ENCODE measurements at places on chromosomes 16 and 17.

- DNase-seq: no peak
Observed at GRCh38 chr17:76953946-76954345, 85.7 kb downstream of the MGAT5B start.

- no peak for DNase-seq
Observed at GRCh38 chr17:45234641-45235415, 13.1 kb downstream of the FMNL1 start.

- DNase-seq: no peak
Observed at GRCh38 chr16:61270726-61271125, 765.5 kb downstream of the CDH8 start.

DNA sequence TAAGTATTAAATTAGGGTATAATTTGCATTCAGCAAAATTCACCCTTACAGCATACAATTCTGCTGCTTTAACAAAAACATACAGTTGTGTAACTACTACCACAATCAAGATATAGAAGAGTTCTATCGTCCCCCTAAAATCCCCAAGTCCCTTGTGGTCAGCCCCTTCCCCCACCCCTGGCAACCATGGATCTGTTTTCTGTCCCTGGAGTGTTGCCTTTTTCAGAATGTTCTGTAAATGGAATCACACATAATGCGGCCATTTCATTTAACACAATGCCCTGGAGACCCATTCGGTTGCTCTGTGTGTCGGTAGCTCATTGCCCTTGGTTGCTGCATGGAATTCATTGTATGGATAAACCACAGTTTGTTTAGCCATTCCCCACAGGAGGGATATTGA, 190.2 kb downstream of the IRX5 start:
- DNase-seq: no peak

- no peak for DNase-seq
Observed at GRCh38 chr17:45904866-45905265, 10.5 kb downstream of the MAPT start.

DNA sequence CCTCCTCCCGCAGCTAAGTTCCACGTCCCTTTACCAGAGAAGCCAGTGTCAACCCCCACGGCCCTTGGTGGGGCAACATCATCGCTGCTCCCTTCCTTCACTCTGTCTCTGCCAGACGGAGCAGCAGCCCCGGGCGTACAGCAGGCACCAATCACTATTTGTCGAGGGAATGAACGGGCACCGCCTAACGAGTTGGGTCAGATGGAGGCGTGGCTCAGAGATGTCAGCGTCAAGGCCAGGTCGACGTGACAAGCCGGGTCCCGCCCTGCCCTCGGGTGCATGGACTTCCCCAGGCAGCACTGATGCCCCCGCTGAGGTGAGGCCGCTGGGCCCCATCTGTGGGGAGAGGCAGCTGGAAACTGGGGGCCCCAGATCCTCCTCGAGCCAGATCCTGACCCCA, 50.0 kb downstream of the CBFA2T3 start:
- DNase-seq: no peak

DNA sequence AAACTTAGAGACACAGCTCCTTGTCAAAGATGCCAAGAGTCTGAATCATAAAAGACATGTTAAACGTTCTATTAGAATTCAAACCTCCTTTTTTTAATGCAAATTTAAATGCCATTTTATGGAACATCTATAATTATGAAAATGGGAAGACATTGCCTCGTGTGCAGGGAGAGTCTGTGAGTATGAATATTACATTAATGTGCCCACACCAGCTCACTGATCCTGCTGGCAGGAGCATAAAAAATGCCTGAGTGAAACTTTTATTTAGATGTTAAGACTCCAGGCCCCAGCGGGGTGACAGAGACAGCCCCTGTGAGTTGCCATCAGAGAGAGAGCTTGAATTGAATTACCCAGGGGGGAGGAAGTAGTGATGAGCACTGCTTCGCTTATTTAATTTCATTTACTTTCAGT, 84.8 kb downstream of the SNX11 start:
- no peak for DNase-seq

- DNase-seq: no peak
Observed at GRCh38 chr16:86455640-86456039, 54.7 kb upstream of the FOXF1 start.

GRCh38 chr16:48523415-48524204, 86.4 kb downstream of the N4BP1 start:
- DNase-seq: no peak

DNA sequence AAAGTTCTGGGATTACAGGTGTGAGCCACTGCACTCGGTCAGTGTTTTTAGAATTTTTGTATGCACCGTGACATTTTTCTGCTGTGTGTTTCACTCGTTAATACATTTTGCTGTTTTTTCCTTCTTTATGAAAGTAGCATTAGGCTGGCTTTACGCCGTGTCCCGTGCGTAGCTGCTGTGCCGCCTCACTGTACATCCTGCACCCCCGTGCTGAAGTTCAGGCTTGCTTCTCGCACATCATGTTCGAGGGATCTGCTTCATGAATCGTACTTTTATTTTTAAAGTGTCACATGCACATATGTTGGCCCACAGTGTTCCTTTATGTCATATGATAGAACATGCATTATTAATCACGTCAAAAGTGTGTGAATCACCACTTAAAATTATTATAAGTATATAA, 84.4 kb upstream of the ZNF750 start:
- DNase-seq: no peak

GRCh38 chr17:41377546-41377945, 4.6 kb downstream of the KRT34 start:
- DNase-seq: no peak

- DNase-seq: no peak
Observed at GRCh38 chr16:27231692-27232060, 28.4 kb downstream of the KDM8 start.

DNA sequence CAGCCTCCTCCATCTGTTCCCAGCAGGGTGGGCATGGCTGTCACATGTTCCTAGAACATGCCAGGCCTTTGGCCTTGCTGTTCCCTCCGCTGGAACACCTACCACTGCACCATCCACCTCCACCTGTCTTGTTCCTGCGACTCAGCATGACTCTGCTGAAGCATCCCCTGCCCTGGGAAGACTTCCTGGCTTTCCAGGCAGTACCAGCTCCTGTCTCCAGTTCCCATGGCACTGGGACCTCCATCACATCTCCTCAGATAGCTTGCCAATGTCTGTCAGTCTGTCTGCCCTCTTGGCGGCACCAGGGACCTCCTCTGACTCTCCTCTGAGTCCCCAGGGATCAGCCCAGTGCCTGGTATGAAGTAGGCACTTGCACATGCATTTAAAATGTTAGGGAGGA, 15.7 kb downstream of the PDP2 start:
- DNase-seq: no peak

DNA sequence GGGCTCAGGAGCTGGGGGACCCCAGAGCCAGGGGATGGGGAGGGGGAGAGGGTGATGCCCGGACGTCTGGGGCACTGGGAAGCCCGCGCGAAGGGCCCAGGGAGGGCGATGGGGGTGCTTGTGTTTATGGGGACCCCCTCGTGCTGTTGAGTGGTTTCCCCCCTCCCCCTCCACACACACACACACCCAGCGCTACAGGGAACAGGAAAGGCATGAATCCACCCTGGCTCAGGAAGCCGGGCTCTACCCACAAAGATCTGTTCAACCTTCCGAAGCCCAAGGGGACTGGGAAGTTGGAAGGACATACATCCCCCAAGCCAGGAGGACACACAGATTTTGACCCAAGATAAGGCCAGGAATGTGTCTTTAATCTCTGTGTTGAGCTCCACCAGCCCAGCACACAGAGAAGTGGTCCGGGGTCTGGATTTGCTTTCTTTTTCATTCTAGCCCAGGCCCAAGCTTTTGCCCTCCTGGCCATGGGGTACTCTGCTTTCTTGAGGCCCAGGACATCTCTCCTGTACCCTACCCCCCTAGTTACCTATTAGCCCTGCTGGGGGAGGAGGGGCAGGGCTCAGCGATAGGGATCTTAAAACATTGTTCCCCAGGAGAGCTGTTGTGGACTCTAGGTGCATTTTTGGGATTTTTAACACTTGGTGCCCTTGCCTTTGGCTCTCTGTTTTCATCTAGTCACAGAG, 1.2 kb downstream of the UBALD2 start:
- peak; percentile 52 for DNase-seq

DNA sequence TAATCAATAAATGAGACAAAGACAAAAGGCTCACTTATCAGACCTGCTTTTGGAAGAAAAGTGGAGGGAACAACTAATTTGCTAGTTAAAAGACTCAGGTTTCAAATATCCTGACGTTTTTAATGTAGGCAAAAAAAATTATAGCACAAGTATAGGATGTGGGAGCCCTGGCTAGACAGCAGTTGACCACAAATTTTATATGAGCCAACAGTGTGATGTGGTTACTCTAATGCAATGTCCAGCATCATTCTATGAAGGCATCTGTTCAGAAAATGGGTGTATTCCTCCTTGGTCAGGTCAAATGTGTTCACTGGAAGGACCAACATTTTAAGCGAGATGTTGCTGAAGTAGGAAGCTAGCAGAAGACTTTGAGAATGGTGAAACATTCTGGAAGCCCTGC, 237.4 kb downstream of the MAP2K6 start:
- no peak for DNase-seq

- DNase-seq: no peak
Observed at GRCh38 chr16:58345574-58346354, 46.5 kb upstream of the GINS3 start.

DNA sequence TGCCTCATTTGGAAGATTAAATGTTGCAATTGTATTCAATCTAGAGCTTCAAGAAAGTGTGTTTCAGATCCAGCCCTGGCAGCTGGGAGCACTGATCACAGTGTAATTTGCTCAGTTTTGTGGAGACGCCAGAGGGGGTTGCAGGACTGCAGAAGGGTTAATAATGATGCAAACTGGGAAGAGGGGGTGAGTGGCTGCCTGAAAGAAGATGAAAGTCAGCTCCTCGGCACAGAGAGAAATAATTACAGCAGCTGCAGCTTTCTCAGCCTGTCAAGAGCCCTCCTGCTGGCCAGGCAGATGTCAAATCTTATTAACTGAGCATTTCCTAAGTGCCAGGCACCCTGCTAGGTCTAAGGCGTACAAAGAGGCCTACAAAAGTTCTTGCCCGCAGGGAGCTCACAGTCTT, 97.7 kb downstream of the ZNF18 start:
- no peak for DNase-seq

DNA sequence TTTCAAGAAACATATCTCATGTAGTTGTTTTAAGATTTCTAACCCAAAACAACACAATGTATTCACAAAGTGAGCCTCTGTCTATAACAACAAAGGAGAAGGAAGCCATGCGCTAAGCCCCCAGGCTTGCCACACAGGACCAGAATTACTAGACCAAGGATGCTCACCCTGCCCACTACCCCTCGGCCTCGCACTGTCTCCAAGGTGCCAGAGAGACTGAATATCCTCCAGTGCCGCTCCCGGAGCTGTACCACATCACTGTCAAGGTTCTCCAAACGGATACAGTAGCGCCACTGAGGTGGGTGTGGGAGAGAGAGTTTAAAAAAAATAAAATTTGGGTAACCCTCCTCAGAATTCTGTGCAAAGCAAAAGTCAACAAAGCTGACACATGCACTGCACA, 7.1 kb downstream of the POLDIP2 start:
- no peak for DNase-seq

DNA sequence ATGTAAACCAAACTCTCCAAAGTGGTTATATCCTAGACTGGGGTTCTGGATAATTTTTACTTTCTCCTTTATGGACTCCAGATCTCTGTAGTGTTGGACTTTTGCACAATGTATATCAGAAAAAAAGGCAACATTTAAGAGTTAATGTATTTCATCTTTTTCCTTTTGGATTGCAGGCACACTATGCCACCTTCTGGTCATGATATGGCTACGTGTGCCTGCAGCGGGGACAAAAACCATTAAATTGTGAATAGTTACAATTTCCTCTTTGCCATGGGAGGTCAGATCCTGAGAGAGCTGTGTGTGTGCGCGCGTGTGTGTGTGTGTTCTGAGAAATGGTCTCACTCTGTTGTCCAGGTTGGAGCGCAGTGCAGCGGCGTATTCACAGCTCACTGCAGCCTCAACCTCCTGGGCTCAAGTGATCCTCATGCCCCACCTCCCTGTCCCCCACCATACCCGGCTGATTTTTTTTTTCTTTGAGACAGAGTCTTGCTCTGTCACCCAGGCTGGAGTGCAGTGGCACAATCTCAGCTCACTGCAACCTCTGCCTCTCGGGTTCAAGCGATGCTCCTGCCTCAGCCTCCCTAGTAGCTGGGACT, 4.3 kb upstream of the SGF29 start:
- peak; percentile 19 for DNase-seq

GRCh38 chr17:74316220-74316619, 9.8 kb upstream of the KIF19 start:
- no peak for DNase-seq

GRCh38 chr16:2206420-2206779, 1.1 kb downstream of the MLST8 start:
- DNase-seq: no peak

DNA sequence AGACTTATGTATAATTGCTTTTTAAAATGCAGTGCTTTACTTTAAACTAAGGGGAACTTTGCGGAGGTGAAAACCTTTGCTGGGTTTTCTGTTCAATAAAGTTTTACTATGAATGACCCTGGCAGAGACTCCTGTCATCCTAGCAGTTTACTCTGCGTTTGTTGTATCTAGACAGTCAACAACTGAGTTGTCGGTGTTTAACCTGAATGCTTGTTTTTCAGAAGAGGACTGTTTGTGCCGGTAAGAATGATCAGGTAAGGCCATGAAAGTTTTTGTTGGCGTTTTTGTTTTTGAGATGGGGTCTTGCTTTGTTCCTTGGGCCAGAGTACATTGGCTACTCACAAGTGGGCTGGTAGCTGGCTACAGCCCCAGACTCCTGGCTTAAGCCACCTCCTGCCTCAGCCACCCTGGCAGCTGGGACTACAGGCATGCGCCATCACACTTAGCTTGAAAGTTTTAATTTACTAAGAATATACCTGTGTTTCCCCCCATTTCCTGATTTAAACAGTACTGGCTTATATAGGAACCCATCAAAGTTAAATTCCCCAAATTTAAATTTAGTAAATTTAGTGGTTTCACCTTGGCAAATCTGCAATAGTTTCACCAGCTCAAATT, 11.9 kb downstream of the HERPUD1 start:
- DNase-seq: no peak

DNA sequence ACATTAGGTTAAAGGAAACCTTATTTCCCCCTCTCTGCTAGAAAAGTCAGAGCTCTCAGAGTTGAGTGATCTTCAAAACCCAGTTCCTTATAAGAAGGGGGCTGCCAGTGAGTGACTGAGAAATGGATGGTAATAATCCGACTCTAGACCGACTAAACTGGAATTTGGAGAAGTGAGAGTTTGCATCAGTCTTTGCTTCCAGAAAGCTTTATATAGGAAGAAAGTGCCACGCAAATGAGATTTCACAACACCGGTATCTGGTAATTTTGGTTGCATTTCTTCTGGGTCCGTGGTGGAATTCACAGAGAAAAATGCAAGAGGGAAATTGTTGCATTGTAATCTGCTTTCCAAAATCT, 271.4 kb downstream of the MAF start:
- DNase-seq: no peak

GRCh38 chr17:917391-917811, 62.2 kb downstream of the NXN start:
- DNase-seq: no peak

GRCh38 chr16:1989209-1990100, at the start of gene SYNGR3:
Gene SYNGR3, plus strand, starts transcription at chr16:1989970. Its CDS starts 133 bp downstream, at chr16:1990103.
- DNase-seq: no peak

GRCh38 chr17:17580662-17581470, 10.6 kb downstream of the PEMT start:
- DNase-seq: no peak

GRCh38 chr17:32692179-32692578, 184.7 kb downstream of the MYO1D start:
- DNase-seq: no peak

- peak; percentile 61 for DNase-seq
Observed at GRCh38 chr16:56625140-56625942, at the start of gene MT1E. Gene MT1E, plus strand, starts transcription at chr16:56625781. Its CDS starts 71 bp downstream, at chr16:56625852.

Data from activated CD4-positive, alpha-beta memory T cell treated with anti-CD3 and anti-CD28 coated beads, Interleukin-2, amount 10 ng/mL, durations not matched to agents 7 days and 5 days (primary cell).